Fibroblast of mammary gland (primary cell): ENCODE measurements at places on chromosomes 7 and 10.

- peak; percentile 63 for DNase-seq
These were observed 196.2 kb downstream of the FANK1 start for GRCh38 chr10:126092366-126093215.

GRCh38 chr10:60031664-60032063 lies 125.3 kb upstream of the CCDC6 start:
- DNase-seq: peak; percentile 57

- DNase-seq: peak; percentile 63
These were observed 183.6 kb downstream of the TCF7L2 start for GRCh38 chr10:113133497-113134115.

GRCh38 chr7:153322991-153323390 lies 563.4 kb downstream of the ACTR3B start:
- DNase-seq: no peak

GRCh38 chr7:1917221-1918062 lies 247.4 kb downstream of the ELFN1 start:
- DNase-seq: peak; percentile 60

GRCh38 chr10:100890673-100891317 lies 22.0 kb upstream of the SLF2 start:
- peak; percentile 98 for DNase-seq

GRCh38 chr7:86643561-86644281 lies at the start of gene GRM3:
Gene GRM3, plus strand, starts transcription at chr7:86643909. Its CDS starts 121,237 bp downstream, at chr7:86765146.
- DNase-seq: no peak

DNA sequence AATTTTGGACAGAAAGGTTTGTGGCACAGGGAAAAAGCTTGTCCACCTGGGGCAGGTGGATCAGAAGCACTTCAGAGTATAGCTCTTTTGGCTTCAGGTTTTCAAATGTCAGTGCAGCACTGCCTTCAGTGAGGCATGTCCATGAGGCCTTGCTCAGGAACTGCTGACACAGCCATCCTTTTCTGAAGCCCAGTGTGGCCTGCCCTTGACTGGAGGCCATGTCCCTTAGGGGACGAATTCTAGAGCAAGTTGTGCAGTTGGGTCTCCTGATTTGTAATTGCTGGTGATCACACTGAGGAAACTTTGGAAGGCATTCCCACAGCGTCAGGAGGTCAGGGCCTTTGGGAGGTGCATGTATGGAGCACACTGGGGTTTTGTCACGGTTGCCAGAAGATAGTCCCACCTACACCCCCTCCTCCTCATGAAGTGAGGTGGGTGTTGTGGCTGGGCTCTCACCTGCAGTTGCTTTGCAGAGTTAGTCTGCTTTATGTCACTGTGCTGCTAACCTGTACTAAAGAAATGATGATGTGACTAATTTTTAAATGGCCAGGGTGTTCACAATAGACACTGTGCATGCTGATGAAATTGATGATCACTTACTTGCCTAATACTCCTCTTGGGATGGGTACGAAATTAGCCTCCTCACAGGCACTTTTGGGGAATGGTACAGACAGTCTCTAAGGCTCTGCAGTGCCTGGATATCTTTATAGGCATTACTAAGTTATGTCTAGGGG lies 41.7 kb downstream of the OGDH start:
- DNase-seq: no peak

- DNase-seq: no peak
These were observed 5.3 kb downstream of the CLCN1 start for GRCh38 chr7:143321242-143321641.

GRCh38 chr10:92327445-92328433 lies 36.8 kb downstream of the MARCHF5 start:
- DNase-seq: peak; percentile 14
